Substantia nigra (tissue), 51 donors: ENCODE measurements at places on chromosomes 5 and 9.

DNA sequence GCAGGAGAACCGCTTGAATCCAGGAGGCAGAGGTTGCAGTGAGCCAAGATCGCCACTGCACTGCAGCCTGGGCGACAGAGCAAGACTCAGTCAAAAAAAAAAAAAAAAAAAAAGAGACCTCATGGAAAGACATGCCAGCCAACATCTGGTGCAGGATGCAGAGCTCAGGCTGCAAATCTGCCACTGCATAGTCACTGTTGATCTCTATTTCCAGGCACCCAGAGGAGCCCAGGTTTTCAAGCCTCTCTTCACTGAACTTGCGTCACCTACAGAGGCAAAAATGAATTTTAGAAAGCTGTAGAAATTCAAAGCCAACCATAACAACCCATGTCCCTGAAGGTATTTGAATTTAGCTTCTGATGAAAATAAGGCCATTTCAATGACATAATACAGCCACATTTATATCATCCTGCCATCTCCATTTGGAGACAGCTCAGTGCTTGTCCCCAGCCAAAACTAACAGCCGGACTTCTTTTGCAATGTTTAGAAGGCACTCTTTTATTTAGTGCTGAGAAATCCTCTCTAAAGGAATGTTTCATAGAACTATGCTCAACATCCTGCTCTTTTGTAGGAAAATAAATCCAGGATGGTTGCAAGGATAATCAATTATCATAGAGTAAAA, 113.3 kb downstream of the SNX18 start:
- no peak for DNase-seq

DNA sequence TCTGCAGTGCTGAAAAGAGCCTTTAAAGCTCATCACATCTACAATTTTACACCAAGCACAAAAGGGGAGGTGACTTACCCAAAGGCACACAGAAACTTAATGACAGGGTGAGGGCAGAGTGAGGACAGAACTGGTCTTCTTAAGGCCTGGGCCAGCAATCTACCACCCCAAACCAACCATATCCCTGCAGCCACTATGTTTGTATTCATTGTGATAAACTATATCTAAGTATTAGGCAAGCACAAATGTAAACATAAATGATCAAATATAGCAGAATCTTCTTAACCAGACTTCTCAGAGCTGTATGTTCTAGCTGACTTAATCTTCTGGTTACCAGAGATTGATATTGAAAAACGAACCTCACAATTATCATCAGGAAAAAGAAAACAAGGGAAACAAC, 47.9 kb upstream of the RNF38 start:
- DNase-seq, result no peak

DNA sequence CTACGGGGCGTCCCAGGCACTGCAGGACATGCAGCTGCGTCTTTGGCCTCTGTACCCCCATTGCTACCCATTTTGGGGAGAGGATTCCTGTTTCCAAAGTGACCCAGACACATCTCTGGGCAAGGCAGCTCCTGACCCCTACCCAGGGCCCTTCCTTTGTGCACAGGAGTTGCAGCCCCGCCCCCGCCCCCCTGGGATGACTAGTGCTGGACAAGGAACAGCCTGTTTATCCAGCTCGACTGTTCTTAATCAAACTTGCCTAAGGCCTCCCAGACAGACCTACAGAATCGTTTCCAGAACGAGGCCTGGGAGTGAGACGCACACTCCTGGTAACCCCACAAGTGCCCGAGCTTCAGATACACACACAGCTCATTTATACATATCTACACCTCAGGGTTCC, 13.2 kb downstream of the DIPK1B start:
- no peak for DNase-seq

DNA sequence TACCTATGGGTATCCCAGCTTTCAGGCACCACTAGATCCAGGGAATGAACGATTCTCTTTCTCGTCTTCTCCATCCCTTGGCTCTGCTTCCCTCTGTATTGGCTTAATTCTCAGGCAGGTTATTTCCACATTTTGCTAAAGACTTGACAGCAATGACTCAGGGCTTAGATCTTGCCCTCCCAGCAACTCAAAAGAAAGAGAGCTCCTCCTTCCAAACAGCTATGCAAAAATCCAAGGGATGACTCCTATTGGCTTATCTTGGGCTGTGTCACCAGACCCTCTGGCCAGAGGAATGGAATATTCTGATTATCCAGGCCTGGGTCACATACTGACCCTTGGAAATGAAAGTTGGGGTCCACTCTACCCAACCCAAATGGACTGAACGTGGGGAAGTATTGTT, 270.2 kb downstream of the NTRK2 start:
- DNase-seq, result no peak

DNA sequence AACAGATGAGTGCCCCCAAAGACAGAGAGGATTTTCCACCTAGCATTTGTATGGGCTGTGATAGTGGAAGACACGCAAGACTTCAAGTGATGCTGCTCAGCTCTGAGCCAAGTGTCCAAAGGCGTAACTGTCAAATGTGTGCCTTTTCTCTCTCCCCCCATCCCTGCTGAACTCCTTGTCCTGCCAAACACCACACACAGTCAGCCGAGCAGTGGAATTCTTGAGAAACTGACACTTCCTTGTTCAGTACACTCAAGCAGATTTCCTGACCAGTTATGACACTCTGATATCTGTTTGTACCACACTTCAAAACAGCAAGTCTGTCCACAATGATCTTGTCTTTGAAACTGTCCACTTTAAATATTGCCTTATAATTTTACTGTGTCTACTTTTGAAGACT, 166.4 kb downstream of the PIK3R1 start:
- DNase-seq, result no peak

- DNase-seq, result no peak
Measured at GRCh38 chr9:3299872-3300271, 225.9 kb downstream of the RFX3 start.

- DNase-seq, result no peak
Measured at GRCh38 chr5:143183989-143184388, 219.5 kb downstream of the NR3C1 start.

DNA sequence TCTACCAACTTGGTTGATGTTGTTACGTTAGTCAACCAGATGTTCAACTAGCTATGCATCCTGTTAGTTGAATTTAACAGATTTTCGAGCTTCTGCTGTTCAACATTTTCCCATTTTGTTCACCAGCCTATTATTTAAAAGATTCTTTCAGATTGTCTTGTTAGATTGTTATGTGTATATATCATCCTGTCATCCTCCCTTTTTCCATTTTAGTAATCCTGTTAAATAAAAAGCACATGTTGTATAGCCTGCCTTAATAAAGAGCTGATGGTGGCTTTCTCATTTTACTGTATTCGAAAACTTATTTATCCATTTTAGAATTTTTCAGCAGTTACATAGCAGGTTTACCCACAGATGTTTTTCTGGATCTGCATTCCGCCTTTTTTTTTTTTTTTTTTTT, 4.3 kb downstream of the TMEFF1 start:
- no peak for DNase-seq

DNA sequence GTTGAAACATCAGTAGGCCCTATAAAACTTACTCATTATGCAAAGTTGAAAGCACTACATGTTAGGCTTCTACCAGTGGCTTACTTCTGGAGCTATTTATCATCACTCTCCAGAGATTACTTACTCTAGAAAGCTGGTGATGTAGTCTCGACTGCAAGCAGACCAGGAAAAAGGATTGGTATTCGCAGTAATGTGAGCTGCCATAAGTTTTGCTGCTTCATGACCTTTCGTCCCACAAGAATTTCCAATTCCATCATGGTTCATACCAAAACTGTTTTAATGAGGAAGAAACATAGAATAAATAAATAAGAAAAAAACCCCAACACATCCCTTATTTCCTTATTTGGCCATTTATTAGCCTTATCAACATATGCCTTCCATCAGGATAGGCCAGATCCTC, 181.9 kb downstream of the ADAMTS6 start:
- DNase-seq, result no peak

DNA sequence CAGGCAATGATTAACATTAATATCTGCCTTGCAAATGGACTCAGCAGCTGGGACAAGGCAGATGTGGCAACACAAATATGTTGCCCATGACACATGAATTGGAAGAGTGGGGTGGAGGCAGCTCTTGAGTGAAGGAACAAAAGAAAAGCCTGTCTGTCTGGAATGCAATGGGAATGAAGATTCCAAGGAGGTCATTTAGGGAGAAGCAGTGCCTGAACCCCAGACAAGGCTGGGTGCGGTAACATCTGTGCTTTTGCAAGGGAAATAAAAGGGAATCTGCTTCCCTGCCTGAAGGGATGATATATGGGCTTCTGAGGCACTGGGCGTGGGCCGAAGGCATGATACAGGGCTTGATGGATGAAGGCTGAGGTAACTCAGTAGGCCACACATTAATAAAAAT, 94.1 kb upstream of the TRIM32 start:
- DNase-seq, result no peak
